ENCODE measurements at places on chromosomes 4 and X.

DNA sequence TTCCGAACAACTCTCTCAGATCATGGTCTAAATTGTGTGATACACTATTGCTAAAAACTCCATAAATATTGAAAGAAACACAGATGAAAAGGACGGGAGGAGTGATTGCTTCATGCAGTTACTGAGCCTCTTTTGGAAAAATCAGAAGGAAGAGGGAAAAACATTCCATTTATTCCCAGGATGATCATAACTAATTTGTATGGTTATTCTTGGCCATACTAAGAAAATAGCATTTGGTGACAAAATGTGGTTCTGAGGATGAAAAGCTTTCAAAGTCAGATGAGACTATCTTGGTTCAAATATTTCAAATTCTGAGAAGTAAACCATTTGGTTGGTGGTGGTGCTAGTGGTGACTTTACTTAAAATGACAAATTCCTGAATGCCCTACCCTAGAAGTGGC is 305.4 kb upstream of the LDB2 start:
- DNase-seq: no peak

DNA sequence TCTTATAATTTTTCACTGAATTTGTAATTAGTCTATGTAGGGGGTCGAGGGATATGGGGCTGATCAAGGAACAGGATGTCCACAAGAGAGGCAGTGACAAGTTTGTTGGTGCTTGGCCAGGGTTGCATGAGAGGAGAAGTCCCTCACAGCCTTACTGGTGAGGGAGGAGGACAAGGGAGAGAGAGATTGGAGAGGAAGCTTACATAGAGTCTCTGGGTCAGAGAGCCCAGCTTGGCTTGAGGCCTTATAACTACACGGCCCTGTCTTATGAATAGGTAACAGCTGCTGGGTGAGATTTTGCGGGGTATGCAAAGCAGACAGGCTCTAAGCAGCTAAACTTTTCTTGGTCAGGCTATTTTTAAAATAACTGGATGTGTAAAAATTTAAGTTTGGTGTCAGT is 37.9 kb upstream of the OTUD4 start:
- DNase-seq: no peak

GRCh38 chr4:151888367-151888866 is 127.6 kb upstream of the GATB start:
- no peak for DNase-seq

DNA sequence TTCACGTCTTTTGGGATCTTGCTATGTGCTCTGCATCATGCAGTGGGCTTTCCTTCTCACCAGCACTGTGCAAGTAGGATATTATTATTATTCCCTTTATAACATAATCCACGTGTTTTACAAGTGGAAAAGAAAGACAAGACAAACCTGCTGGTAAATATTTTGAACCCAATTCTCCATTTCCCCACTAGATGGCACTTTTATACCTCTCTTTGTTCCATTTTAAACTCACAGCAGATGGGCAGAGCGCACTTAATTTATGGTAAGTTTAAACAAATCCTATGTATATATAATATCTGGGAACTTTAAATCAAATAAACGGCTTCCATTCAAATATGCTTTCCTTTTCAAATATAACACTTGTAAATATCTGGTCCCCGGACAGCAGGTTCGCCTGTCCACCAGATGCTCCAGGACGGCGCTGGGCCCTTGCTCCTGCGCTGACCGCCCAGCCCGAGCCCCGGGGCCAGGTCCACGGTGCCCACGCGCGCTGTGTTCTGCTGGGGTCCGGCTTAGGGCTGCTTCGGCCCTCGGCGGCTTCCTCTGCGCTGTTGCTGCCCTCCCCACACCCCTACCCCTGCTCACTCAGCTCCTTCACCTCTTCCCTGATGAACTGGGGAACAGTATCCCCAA is 31.1 kb downstream of the F11 start:
- no peak for DNase-seq

GRCh38 chr4:17531538-17532285 is 16.7 kb downstream of the CLRN2 start:
- no peak for DNase-seq

DNA sequence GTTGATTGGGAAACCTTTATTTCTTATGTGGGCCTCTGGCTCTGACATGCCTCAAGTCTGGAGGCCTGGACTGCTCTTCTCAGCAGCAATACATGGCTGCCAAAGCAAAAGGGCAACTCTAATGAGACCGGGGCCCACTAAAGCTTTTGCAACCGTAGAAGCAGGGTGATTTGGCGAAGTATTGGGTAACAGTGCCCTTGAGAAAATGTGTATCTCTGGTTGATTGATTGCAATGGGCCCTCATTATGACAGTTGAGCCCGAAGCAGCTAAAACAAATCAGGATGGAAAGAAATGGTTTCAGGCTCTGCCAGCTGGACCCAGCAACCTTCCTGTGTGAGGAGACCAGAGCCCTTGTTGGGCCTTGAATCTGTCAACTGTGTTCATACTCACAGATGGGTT is 73.4 kb downstream of the CLCN4 start:
- DNase-seq: no peak

DNA sequence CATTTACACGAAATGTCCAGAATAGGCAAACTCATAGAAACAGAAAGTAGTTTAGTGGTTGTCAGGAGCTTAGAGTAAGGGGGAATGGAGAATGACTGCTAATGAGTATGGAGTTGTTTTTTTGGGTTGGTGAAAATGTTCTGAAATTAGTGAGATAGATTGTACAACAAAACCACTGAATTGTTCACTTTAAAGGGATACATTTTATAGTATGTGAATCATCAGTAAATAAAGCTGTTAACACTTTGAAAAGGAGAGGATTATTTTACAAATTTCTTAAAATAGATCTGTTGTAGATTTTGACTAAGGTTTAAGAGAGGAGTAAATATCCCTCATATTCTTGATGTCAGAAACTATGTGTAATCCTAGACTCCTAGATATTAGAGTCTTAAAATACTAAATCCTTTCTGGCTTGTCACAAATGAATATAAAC is 82.7 kb downstream of the RAPGEF2 start:
- no peak for DNase-seq

DNA sequence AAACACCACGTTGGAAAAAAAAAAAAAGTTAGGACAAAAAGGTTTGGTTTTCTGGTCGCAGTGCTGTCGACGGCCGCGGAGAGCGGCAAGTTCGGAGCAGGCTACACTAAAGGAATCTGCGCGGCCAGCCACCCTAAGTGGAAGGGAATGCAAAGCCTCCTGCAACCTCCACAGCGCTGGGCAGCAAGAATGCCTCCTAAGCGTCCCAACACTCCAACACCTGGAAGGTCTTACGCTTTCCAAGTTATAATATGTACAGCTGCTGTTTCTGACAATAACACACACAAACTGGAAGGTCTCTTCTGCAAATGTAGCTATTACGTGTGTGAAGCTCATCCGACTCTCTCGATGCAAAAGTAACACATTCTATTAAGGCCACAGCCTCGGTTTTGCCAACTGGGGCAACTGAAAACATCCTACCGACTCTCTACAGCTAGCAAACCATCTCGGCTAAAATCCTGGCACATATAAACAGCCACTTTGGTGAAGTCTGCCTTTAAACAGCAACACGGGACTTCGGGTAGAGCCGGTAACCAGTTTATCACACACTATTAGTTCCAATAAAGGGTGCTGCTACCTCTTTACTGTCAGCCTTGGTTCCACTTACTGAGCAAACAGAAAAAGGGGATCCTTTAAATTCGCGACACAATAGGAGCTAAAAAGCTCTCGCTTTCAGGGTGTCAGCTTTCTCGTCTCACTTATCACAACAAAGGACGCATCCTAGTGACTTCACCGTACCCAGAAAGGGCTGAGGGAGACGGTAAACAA is 895 bp downstream of the SMIM14 start:
- no peak for DNase-seq

DNA sequence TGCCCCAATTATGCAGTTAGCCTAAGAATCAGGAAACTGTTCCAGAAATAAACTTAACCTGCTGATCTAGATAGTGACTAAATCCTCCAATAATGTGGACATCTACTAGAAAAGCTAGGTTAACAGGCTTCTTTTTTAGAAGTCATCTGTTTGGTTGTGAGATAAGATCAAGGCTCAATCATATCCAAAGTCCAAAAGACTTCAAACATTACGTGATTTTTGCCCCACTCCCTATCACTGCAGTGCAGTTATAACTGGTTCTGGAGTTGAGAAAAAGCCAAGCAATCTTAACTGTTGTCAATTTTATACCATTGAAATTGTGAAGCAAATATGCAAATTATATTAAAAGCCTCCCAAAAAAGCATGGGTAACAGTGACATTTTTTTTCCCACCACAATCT is 781.4 kb downstream of the KLHL13 start:
- DNase-seq: no peak

DNA sequence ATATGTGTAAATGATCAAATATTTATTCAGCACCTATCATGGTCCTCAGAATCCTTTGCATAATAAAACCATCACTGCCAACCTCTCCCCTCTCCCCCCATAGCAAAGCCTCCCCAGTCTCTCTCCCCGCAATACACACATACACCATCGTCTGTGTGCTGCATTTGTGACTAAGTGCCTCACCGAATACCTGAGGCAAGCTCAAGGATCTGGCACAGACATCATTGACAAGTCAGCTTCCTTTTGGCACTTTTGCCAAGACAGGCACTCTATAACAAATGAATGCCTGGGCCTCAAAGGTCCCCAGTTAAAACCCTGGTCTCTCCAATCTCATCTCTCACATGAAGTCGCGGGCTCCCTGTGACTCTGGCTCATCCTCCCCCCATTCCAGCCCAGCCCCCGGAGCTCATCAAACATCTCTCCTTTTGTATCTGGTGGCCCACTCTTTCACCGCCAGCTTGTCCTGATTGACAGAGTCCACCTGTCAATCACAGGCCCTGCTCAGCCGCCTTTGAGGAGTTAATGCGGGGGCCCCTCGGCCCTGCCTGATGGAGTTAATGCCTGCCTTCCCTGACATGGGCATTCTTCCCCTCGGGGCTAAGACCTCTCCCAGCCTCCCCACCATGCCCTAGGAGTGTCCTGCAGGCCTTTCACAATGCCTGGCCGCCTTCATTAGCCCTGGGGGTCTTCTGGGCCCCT is 135.8 kb upstream of the ATP6AP2 start:
- DNase-seq: no peak

GRCh38 chr4:77196866-77197265 is 39.9 kb downstream of the CCNG2 start:
- no peak for DNase-seq

- no peak for DNase-seq
Measured at GRCh38 chr4:185265942-185266341, 56.5 kb downstream of the SNX25 start.

Data from C1 segment of cervical spinal cord (tissue), 14 donors.